ENCODE measurements at places on chromosomes 2 and 18. TPM values are rescaled to one million over a fixed set of nuclear protein-coding genes. Genes with fewer than 3 reads are reported as not detected.

LTBP1 gene
- 9.1 TPM for total RNA-seq

DNA sequence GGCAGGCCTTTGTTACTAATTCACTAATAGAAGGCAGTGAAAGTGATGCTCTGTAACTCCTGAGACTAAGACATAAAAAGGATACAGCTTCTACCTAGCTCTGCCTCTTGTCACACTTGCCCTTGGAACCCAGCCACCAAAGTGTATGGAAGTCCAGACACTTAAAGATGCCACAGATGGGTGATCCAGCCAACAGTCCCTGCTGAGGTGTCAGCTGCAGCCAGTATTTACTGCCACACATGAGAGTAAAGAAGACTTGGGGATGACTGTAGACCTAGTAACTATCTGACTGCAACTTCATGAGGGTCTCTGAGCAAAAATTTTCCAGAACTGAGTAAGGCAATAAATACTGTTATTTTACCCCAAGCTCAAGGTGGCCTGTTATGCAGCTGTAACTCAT lies 8.8 kb downstream of the IMMT start:
- DNase-seq = peak; percentile 5

DNA sequence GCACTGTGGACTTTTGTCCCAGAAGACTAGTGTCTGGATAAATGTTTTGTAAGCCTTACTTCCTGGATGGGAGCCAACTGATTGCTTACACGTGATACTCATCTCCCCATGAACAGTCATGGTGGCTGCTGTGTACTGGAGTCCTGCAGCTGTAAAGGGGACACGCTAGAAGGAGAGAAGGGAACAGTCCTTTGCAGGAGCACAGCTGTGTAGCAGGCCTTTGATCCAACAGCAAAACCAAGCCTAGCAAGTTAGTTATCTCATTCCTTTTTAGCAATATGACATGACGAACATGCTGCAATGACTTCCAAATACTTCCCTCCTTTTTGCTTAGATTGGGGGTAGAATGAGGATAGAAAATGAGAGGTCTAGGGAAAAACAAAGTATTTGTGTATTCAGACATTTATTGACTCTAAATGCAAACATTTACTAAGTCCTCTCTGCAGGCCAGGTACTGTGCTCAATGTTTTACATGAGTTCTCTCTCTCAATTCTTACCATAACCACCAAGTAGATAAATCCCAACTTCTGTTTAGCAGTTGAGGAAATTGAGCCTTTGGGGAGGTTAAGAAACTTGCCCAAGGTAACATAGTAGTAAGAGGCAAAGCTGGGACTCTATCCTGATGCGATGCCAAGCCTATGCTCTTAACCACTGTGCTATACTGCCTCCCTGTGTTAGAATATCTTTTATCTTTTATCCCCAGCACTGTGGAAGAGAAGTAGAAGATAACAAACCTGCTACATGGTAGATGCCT lies 55.4 kb upstream of the CD28 start:
- peak; percentile 62 for DNase-seq

OR6B2 gene
- not detected for total RNA-seq

GRCh38 chr18:29164020-29164706 lies 987.2 kb upstream of the CDH2 start:
- DNase-seq = no peak

GRCh38 chr2:20439503-20439902 lies 7.4 kb upstream of the RHOB start:
- DNase-seq = no peak

DNA sequence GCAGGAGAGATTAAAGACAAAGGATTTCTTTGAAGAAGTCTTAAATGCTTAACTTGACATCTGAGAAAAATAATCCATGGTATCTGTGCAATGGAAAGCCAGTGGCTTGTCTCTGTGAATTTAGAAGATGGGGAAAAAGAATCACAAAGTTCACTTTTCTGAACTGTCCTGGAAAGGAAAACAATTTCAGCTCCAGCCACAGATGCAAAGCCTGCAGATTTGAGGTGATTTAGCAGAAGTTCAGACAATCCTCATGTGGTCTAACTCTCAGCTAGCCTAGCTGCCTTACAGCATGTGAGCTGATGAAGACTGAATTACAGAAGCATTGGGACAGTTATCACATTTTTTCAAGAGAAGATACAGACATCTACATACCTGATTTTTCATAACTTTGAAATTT lies 126.7 kb upstream of the ITGB6 start:
- DNase-seq = no peak

SKA1 gene
- total RNA-seq = not detected

LRRC30 gene
- total RNA-seq = not detected

- DNase-seq = no peak
These were observed 411 bp downstream of the NARS1 start for GRCh38 chr18:57621246-57621604.

- DNase-seq = no peak
These were observed 316.0 kb upstream of the MEX3C start for GRCh38 chr18:51513517-51513916.

DNA sequence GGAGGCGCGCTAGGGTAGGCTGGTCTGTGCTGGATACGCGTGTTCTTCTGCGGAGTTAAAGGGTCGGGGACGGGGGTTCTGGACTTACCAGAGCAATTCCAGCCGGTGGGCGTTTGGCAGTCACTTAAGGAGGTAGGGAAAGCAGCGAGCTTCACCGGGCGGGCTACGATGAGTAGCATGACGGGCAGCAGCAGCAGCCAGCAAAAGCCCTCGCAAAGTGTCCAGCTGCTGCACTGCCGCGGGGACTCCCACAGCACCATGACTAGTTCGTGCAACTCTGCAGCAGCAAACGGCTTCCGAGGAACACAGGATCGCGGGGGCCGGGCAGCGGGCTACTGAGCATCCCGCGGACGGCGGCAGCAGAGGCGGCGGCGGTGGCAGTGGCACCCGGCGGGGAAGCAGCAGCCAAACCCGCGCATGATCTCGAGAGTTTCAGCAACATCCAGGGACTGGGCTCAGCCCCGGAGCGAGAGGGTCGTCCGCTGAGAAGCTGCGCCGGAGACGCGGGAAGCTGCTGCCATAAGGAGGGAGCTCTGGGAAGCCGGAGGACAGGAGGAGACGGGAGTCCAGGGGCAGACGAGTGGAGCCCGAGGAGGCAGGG lies 368 bp downstream of the TMEFF2 start:
- DNase-seq = peak; percentile 5

DNA sequence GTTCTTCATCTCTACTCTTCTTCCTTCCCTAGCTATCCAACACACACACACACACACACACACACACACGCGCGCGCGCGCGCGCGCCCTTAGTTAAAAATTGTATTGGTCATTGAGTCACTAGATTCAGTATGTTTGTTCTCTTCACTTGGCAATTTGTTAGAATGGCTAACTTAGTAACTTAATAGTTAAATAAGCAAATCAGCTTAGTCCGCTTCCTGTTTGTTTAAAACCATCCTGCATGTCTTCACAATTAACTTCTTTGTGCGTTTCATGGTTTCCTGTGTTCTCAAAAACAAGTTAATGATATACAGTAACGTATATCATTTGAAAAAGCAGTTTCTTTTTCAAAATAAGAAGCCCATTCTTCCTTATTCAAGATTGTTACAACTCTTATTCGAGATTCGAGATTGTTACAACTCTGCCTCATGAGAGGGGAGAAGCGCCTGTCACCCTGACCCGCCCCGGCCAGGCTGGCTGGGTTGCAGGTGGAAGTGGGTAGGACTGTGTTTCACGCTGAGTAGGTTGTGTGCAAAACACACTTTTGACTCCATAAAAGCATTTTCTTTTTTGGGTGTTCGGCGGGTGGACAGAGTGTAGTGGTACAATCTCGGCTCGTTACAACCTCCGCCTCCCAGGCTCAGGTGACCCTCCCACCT lies 9.5 kb upstream of the CNNM3 start:
- DNase-seq = no peak

DNA sequence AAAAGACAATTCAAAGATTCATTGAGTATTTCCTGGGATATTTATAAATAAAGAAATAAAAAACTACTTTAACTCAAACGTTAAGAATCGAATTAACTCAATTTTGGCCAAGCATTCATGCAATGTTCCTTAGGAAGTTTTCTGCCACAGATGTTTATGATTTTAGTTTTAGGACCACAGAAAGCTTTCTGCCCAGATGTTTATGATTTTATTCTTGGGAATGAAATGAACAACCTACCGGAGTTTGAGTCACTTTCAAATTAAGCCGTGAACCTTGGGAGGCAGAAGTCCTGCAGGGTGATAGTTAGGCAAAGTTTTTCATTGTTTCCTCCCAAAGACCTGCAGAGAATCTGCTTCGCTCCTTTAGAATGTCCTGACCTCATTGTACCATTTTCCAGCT lies 34.7 kb upstream of the MBP start:
- DNase-seq = no peak

EDAR gene
- not detected for total RNA-seq

- DNase-seq = no peak
These were observed 11.0 kb upstream of the DCDC2C start for GRCh38 chr2:3692375-3692774.

POLE4 gene
- 18.8 TPM for total RNA-seq

- no peak for DNase-seq
These were observed at the start of gene NLRC4 for GRCh38 chr2:32264422-32265105. NLRC4 (minus strand) TSS chr2:32264886; CDS start chr2:32256775, 8,111 bp downstream.

ACTR2 gene
- total RNA-seq = 68.6 TPM

DNA sequence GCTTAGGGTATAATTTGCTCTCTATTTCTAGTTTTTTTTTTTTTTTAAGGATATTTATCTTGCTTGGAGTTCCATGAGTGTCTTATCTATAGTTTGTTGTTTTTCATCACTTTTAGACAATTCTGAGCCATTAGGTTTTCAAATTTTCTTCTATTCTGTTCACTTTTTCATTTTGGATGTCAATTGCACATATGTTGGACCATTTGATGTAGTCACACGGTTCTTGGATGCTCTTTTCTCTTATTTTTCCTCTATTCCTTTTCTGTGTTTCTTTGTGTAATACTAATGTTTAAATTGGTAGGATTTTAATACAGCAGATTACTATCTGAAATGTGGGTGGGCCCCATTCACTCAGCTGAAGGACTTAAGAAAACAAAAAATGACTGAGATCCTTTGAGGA lies 292.6 kb downstream of the CALCRL start:
- no peak for DNase-seq

- DNase-seq = no peak
These were observed 142.6 kb upstream of the MSH6 start for GRCh38 chr2:47640356-47640755.

GRCh38 chr2:126754240-126755004 lies 98.5 kb downstream of the GYPC start:
- DNase-seq = no peak

DNA sequence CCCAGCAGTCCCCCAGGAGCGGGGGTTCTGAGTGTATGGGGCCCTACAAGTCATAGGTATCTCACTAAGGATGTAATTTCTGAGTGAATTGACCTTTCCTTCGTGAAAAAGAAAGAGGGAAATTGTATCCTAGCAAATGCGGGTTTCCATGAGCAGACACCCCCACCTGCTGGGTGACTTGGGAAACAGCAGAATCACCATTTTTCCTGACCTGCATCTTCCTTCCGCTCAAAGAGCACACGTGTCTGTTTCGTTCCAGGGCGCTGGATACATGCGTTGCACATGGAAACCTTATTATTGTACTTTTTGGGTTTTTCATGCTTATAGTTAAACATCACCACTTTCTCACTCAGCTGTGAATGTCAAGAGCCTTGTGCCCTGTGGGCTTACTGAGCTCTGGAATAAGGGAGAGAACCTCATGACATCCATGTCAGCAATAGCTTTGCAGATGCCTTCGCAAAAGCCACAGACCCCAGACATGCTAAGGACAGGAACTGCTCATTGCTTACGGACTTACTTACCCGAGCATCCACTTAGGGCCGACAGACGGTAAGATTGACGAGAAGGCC lies 132.8 kb downstream of the TPO start:
- DNase-seq = peak; percentile 43

GRCh38 chr18:22734791-22735627 lies 198.1 kb upstream of the RBBP8 start:
- DNase-seq = no peak

DNA sequence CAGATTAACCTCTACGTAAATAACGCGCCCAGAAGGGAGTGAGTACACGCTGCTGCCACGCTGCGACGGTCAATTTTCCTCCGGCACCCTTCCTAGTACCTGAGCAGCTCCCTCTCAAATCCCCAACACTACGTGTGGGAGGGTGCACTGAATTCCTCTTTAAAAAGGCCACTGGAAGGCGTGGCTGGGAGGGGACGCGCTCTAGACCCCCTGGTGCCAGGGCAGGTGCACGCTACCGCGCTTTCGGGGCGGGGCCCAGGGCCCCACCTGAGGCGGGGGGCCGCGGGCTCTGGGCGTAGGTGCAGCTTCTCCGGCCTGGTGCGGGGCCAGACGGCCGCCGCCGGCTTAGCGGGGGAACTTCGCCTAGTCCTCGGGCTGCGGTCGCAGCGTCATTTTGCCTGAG lies 668 bp upstream of the ANKRD12 start:
- peak; percentile 72 for DNase-seq

GALNT1 gene
- total RNA-seq = 191 TPM

- DNase-seq = no peak
These were observed 236.4 kb downstream of the ALPK2 start for GRCh38 chr18:58392324-58393000.

DNA sequence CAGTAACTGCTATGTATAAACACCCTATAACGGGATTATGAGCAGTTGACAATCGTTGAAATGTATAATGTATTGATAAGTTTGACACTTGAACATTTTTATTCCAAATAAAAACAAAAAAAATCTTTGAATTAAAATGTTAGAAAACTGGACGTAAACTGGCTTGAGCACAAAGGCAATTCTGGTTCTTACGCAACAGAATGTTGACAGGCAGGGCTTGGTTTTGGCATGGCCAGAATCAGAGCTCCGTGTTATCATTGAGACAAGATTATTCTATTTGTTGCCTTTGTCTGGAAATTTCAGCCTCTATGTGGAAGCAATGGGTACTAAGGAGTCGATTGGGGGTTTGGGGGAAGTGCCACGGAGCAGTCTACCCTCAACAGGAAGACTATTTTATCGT lies 1028.6 kb upstream of the ZEB2 start:
- no peak for DNase-seq

WDR7 gene
- total RNA-seq = 44.6 TPM

- DNase-seq = no peak
These were observed 330.1 kb downstream of the SUCLG1 start for GRCh38 chr2:84129018-84129417.

DNA sequence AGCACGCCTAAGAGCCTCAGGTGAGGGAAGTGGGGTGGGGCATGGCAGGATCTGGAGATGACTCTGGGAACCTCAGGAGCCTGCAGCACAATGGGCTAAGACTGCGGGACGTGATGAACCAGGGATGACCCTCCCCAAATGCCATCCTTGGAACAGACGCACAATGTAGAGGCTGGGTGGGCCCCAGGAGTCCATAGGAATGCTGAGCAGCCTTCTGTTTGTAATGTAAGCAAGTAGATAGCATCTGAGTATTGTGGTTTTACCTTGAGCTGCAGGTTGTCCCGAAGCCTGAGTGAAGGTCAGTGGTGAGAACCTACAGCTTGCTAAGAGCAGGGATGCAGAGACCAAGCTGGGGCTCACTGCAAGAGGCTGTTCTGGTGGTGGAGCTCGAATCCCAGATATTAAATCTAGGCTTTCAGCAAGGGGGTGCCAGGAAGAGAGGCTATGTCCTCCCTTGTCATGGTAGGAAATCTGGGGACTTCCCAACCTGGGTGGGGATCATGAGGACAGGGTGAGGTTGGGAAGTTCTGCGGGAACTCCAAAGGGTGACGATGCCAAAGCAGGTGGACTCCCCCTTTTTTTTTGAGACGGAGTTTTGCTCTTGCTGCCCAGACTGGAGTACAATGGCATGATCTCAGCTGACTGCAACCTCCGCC lies 5.8 kb downstream of the SCTR start:
- DNase-seq = no peak

- DNase-seq = no peak
These were observed 6.2 kb downstream of the ODC1 start for GRCh38 chr2:10441948-10442347.

STON1 gene
- 29.8 TPM for total RNA-seq

SLC5A7 gene
- not detected for total RNA-seq

- DNase-seq = no peak
These were observed 23.4 kb downstream of the CROCC2 start for GRCh38 chr2:240929364-240930095.

Measured in thyroid gland (tissue), 4 donors.